ENCODE measurements at places on chromosomes 12 and 14.

GRCh38 chr14:72925171-72925759 lies 999 bp upstream of the DCAF4 start:
- no peak for DNase-seq

GRCh38 chr12:1630133-1630826 lies 1.2 kb downstream of the WNT5B start:
- peak; percentile 74 for DNase-seq

DNA sequence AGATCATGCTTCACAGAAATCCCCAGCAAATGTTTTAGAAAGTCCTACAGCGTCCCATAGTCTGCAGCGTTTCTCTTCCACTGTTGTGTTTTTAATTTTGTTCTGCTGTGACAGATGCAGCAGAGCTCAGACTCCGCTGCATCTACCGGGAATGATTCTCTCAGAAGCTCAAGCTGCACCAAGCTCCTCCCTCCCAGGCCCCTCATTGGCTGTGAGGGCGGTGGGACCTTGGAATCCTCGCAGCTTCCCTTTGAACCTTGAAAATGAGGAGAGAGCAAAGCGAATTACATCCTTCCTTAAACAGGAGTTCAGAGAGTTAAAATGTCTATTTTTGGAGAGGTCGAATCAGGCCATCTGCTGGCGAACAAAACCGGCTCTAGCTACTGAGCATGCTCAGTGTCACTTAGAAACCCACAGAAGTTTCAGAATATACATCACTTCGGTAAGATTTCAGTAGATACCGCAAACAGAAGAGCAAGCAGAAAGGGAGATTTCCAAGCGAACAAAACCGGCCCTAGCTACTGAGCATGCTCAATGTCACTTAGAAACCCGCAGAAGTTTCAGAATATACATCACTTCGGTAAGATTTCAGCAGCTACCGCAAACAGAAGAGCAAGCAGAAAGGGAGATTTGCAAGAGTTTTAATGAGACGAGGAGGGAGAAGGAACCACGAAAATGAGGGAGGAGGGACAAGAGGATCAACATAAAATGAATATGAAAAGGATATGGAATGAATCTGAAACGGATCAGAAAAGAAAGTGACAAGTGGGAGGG lies at the start of gene ABCD2:
Gene ABCD2 (minus strand): TSS at position 144 of the 774 bp plus-strand sequence. CDS start 188 bp downstream, outside the sequence.
- DNase-seq = peak; percentile 69

GRCh38 chr12:56658921-56659320 lies 13.1 kb upstream of the ATP5F1B start:
- DNase-seq = no peak

- DNase-seq = no peak
Measured at GRCh38 chr14:20848316-20848954, 42.8 kb upstream of the RNASE3 start.

DNA sequence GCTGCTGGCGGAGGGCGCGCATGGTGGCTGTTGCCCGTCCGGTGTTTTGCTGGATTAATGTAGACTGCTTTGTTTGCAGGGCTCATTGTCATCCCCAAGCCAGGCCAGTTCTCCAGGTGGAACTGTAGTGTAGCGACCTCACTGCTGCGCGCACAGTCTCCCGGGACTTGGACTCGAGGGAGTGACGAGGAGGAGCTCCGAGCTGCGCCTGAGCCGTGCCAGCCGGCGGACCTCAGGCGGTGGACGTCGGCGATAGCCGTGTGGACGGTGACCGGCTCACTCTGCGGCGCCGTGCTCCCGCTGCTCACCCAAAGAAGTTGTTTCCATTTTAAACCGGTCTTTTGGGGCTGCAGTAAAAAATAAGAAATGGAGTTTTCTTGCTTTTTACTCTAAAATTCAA lies 82.2 kb downstream of the MOK start:
- DNase-seq = no peak

DNA sequence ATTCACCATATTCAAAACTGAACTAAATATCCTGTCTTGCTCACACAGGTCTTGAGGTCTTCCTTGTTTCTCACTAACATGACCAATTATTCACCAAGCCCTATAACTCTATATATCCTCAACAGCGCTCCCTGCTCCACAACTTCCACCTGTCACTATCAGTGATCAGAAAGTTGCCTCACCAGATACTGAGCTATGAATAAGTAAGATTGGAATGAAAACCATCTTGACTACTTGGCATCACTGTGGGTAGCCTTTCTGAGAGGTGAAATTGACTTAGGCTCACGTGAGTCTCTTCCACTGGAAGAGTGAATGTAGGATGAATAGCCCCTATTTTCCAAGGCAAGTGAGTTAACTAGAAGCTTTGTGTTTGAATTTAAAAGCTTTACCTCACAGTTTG lies 167.1 kb downstream of the PIK3C2G start:
- no peak for DNase-seq

DNA sequence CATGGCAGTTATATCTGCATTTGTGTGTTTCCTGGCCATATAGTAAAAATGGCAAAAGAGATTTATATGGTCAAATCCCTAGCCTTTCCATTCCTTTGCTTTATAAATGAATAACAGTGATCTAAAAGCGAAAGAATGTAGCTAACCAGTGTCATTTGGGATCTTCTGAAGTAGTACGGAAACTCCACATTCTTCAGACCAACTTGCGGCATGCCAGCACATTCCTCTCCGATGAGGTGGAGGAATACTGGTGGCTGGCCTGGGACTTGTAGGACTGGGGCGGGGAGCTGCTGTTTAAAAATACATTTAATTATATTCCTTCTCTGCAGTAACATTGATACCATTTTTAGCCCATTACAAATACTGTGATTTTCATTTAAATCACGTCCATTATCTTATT lies 85.3 kb downstream of the SAMD4A start:
- peak; percentile 84 for DNase-seq

DNA sequence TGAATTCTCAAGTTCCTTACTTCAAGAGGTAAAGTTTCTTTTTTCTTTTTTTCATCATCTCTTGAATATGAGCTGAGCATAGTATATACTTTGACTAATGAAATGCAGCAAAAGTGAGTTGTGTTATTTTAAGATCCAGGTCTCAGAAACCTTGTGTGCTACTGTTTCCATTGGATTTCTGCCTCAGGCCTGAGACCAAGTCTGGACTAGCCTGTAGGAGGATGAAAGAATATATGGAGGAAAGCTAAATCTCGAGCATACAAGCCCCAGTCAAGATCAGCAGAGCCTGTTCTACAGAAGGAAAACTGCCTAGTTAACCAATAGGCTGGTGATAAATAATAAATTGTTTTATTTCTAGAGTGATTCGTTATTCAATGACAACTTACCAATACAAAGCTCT lies 652.5 kb downstream of the C12orf50 start:
- no peak for DNase-seq

DNA sequence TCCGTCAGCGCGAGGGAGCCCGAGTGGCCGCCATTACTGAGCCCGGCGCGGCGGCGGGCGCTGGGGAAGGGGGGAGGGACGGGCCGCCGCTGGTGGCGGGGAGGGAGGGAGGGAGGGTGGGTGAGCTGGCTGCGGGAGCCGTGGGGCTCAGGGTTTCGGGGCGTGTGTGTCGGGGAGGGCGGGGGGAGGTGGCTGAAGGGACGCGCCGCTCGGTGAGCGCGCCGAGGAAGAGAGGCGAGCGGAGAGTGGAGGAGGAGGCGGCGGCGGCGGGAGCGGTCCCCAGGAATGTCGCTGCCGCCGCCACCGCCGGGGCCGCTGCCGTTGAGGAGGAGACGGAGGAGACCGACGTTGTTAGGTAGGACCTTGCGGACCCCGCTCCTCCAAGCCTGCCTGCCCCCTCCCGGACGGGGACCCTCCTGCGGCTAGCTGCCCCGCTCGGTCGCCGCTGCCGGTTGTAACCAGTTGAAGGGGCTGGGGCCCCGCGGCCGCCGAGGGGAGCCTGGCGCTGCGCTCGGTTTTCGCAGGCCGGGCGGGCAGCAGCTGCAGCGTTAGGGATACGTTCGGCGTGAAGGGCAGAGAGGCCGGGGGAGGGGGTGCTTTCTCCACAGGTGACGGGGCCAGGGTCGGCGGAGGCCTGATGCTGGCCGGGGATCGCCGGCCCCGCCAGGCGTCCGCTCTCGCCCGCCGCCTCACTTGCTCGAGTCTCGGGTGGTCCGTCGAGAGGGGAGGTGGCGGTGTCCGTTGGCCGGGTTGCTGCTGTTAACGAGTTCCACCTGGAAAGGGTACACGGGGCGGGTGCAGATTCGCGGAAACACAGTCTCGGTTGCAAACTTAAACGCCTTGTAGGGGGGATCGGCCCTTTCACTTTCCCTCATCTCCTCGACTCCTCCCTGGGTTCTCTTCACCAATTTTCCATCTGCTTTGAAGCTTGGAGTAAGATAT lies at the start of gene ARHGAP5:
Gene ARHGAP5 (plus strand): TSS at position 224 of the 942 bp plus-strand sequence. CDS start 13,366 bp downstream, outside the sequence.
- no peak for DNase-seq

- no peak for DNase-seq
Measured at GRCh38 chr12:96395236-96395635, 5.0 kb downstream of the CDK17 start.

DNA sequence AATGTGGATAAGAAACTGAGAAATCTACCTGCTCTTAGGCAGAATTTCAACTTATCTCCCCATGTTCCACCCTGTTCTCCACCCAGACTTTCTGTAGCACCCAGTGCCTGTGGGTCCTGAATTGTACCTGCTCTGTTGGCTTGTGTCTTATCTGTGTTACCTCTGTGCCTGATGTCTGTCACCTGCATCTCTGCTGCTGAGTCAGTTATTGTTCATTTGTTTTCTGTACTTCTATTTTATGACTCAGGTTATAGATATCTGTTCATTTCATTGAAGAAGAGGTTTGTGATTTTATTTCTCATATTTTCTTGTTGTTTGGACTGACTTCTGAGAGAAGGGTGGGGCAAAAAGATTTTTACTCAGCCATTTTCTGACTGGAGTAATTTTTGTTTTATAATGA lies 11.7 kb downstream of the SOCS4 start:
- DNase-seq = no peak

DNA sequence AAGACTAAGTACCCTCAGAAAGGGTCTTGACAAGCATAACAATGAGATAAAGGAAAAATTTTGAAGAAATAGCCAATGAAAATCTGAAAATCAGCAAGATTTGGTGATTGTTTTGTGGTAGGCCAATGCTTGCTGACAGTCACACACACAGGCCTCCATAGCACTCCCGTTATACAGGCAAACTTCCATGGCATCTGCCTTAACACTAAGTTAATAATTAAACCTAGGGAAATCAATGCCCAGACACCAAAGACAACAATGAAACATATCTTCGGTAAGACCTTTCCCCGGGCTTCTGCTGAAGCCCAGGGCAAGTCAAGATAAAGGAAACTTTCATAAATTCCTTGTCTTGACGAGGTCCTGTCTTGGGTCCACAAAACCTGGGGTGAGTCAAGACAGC lies 18.6 kb upstream of the RERGL start:
- DNase-seq = no peak

DNA sequence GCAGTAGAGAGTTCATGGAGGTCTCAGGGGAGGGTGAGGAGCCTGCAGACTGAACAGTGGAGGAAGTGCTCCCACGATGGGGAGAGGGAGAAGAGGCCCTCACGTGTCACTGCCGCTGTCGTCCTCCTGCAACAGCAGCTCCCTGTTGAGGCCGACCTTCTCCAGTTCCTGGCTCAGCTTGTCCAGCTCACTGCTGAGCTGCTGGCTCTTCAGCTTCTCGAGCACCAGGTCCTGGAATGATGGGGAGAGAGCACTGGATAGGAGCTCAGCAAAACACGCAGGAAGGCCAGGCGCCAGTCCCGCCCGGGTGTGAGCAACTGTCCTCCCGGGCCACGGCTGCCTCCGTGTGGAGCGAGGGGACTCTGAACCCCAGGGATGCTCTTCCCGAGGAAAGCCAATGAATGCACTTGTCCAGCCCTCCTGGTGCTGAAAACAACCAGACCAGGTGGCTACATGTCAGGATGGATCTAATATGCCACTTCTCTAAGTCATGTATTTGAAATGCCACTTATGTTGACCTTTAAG lies 65.3 kb upstream of the GPR68 start:
- DNase-seq = no peak

Measured in left ventricle myocardium superior (tissue), 1 donor.